ENCODE measurements at places on chromosomes 13 and 19. TPM values are rescaled to one million over a fixed set of nuclear protein-coding genes. Genes with fewer than 3 reads are reported as not detected.

GRCh38 chr13:49214917-49215376 is 5.2 kb upstream of the MLNR start:
- no peak for DNase-seq

GRCh38 chr19:2820112-2820702 is 539 bp downstream of the ZNF554 start:
- DNase-seq = no peak

- DNase-seq = no peak
These were observed 126.1 kb upstream of the KL start for GRCh38 chr13:32889986-32890565.

GRCh38 chr13:100306434-100306999 is 217.6 kb downstream of the PCCA start:
- no peak for DNase-seq

DNA sequence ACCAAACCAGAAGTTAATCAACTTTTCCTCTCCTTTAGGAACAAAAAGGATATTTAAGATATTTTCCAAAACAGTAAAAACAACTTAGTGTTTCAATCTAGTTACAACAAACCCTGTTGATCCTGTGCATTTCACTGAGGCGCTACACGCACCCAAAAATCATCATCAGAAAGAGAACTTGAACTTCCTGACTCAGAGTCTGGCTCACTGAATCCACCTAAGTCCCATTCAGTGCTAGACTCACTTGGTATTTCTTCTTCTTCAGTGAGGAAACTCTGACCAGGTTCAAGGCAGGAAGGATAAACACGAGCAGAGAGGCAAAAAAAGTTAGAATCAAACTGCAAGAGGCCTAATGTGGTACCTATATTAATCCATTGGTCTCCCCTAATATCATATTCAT is 2.2 kb downstream of the KBTBD6 start:
- DNase-seq = no peak

DNA sequence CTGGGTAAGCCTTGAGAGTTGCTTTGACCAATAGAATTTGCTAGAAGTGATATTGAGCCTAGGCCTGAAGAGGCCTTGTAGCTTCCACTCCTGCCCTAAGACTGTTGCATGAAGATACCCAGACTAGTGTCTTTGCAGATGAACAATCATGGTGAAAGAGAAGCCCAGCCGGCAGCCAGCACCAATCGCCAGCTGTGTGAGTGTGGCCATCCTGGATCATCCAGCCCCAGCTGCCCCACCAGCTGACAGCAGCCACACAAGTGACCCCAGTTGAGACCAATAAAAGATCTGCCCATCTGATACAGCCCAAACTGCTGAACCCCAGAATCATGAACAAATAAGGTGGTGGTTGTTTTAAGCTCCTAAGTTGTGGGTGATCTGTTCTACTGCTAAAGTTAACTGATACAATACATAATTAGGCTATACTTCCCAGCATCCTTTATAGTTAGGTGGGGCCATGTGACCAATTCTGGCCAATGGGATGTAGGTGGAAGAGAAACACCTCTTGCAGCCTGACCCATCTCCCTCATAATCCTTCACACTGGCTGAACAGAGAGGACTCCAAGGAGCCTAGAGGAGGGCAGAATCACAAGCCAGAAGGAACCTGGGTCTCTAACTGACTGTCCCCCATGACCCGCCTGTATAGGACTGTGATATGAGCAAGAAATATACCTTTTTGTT is 9.4 kb upstream of the ZNF428 start:
- DNase-seq = no peak

- no peak for DNase-seq
These were observed 1396.1 kb upstream of the MIR17HG start for GRCh38 chr13:89951341-89951740.

DNA sequence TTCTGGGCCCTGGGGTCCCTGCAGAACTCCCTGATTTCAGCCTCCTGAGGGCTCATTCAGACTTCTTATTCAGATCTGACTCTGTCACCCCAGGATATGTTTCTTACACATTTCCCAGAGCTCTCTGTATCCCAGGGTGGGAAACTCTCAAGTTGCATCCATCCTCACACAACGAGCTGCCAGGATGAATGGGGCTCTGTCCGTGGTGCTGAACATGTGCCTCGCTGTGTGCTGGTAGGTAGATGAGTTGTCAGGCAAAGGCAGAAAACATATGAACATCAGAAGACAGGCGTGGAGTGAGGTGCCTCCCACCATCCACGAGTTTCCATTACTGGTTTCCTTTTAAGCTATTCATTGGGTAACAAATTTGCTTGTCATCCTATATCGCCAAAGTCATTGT is 11.4 kb upstream of the IGFL1 start:
- DNase-seq = no peak

DNA sequence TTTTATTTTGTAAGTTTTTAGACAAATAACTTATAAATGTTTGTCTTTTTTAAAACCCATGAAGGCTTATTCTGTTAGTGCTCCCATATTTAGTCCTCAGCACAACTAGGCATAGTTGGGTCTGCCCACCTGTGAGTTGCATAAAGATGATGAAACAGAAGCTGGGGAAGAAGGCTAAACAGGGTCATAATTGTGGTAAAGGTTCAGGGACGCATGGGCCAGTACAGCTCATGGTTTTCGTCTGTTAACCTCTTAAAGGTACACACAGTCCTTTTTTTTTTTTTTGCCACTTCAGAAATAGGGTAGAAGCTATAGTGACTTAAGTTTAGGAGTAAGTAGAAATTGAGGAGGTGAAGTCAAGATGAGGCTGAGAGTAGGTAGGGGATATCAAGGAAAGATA is 58.3 kb downstream of the TM9SF2 start:
- no peak for DNase-seq

The ZNF763 gene
- 2.6 TPM for total RNA-seq

The SOX1 gene
- not detected for total RNA-seq

The MADCAM1 gene
- not detected for total RNA-seq

The IL11 gene
- 0.16 TPM for total RNA-seq
